HepG2 (cell line): ENCODE measurements at places on chromosomes 11 and 22. TPM values are rescaled to one million over a fixed set of nuclear protein-coding genes. Genes with fewer than 3 reads are reported as not detected.
A peak's percentile ranks its signal among the peaks of the same experiment; 100 is the strongest.

DNA sequence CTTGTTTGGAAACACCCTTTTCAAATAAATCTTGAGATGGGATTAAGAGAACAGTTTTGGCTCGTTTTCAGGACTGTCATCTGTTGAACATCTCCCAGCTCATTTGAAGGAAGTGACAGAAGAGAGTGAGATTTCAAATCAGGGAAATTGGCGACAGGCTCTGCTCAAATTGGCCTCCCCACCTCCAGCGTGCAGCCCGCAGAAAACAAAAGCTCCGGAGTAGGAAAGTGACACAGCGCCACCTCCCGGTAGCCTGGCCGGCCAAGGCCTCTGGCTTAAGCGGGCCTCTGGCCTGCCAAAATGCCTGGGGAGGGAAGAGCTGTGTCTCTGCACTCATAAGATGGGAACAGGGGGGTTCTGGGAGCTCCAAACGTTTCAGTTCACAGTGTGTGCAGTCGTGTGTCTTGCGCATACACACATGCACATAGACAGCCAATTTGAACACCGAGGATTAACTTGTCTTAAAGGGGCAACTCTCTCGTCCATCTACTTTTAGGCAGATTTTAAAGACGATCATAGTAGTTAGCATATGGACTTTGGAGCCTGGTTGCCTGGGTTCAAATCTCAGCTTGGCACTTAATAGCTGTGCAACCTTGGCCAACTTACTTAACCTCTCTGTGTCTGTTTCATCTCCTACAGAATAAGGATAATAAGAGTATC is 132.7 kb upstream of the RCN1 start:
- peak; percentile 15 for DNase-seq

GRCh38 chr11:69594481-69594880 is 46.5 kb upstream of the CCND1 start:
- no peak for DNase-seq

Gene ZNF280B
- 3.7 and 6.1 TPM in 2 replicates for total RNA-seq

Gene BLID
- total RNA-seq: not detected in 2 replicates

- DNase-seq: no peak
Observed at GRCh38 chr11:1472180-1473005, 14.2 kb downstream of the MOB2 start.

DNA sequence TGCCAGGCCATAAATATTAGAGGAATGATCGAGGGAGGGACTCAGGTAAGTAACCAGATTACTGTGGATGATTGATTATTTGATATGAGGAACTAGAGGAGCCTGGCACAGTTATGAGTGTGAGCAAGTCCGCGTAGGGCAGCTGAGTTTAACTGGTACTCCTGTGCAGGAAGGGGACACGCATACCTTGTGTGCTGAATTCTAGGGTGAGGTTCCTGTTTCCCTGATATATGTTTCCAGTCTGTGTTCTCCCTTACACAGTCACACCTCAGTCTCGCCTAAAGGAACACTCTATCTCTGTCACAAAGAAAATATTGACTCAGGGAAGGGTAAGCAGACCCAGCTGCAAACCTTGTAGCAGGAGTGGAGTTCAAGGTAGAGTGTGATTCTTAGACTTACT is 17.4 kb downstream of the SGSM3 start:
- DNase-seq: peak; percentile 55

GRCh38 chr22:30159561-30160353 is 79.5 kb downstream of the HORMAD2 start:
- DNase-seq: peak; percentile 12

Gene GRK3
- total RNA-seq: 16.7 and 23.6 TPM in 2 replicates

- DNase-seq: no peak
Observed at GRCh38 chr11:124919898-124920297, 848 bp downstream of the HEPN1 start.

- no peak for DNase-seq
Observed at GRCh38 chr11:125514336-125515101, 18.5 kb upstream of the FEZ1 start.

- no peak for DNase-seq
Observed at GRCh38 chr11:1412377-1413095, 22.8 kb downstream of the BRSK2 start.

Gene OR2AG1
- not detected in 2 replicates for total RNA-seq

Gene BIRC3
- total RNA-seq: 4.2 and 7.5 TPM in 2 replicates

- DNase-seq: no peak
Observed at GRCh38 chr11:131691181-131692041, 321.0 kb downstream of the NTM start.

DNA sequence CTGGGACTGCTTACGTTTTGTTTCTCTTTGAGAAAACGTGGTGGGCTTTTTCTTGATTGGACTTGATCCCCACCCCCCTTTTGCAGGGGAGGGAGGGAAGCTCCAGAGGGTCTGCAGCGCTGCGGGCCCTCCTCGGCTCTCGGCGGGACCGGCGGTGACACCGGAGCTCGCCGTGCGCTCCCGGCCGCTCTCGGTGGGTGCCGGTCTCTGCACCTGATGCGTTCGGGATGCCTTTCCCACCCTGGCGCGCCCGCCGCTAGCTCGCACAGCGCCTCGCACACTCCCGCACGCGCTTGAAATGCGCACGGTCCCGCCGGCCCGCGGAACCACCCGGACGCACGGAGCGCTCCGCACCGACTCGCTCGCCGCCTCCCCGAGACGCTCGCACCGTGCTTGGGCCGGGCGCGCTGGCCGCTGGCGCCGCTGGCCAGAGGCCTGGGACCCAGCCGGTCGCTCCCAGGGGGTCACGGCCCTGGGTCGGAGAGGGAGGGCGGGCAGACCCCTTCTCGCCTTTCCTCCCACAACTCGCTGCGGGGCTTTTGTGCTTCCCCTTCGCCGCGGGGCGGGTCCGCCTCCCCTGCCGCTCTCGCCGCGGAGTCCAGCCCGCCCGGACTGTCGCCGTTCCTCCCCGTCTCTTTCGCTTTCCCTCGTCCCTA is 1.0 kb downstream of the ZBTB16 start:
- no peak for DNase-seq

DNA sequence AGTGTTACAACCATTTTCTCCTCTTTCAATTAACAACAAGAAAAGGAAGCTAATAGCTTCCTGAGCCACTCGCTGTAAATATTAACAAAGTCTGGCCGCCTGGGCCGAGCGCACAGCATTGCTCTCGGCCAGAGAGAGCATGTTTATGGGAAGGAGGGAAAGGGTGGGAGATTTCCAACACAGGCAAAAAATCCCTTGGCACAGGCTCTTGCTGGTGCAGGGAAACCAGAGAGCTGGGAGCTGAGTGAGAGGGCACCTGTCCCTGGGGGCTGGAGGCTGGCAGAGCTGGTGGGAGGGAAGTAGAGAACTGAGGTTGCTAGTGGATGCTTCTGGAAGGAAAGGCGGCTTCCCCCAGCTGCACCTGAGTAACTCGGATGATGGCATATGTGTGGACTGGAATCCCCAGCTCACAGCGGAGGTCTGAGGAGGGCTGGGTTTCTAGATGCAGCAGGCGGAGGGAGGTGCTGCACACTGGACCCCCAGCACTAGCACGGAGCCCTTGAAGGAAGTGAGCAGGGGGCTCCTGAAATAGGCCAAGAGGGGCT is 59.6 kb downstream of the FLRT1 start:
- DNase-seq: no peak

Gene CRYBA4
- total RNA-seq: not detected in 2 replicates

Gene TEX54
- total RNA-seq: not detected in 2 replicates

Gene ZNF214
- total RNA-seq: 1.9 and 2.6 TPM in 2 replicates

DNA sequence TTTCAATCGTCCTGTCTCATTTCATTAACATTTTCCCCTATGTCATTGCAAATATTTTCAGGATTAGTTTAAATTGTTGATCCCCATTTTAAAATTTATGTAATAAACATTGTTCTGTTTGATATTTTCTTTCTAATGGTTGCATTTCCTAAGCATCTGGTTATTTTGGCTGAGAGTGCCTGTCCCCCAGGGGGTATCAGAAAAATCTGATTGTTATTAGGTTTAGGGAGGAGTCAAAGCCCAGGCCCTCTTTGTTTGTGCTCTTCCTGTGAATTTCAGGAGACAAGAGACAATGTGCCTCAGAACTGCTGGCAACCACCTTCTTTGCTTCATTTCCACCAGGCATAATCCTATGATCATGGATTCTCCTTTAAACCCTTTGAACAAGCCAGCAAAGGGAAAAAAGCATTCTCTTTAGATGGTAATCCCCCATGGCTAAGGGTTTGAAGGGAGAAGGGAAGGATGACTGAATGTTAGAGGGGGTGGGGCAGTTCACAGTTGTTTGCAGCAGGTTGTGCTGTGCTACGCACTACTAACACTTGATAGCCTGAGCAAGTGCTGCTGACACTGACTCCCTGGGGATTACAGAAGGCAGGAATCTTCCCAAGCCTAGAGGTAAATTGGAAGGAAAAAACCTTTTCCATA is 462.4 kb upstream of the LRRC4C start:
- no peak for DNase-seq

Gene SCUBE2
- not detected in 2 replicates for total RNA-seq

GRCh38 chr22:41933411-41934177 is 7.0 kb upstream of the TNFRSF13C start:
- DNase-seq: no peak

- DNase-seq: no peak
Observed at GRCh38 chr22:32482708-32483107, 8.1 kb downstream of the FBXO7 start.

DNA sequence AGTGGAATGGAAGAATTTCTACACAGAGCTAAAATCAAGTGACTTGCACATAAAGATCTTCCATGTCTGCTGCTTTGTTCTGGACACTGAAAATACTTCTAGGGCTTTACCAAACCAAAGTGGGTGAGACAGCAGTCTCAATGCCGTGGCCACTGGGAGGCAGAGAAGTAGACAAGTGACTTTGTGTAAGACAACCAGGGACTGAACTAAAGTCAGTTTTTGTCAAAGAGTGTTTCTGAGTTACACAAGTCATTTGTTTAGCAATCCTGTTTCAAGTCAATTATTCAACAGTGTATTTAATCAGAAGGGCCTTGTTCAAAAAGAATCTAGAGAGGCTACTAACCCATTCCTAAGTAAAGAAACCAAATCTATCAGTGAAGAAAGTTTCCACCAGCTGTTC is 46.6 kb downstream of the TCP11L1 start:
- DNase-seq: peak; percentile 13

Gene PTPRCAP
- total RNA-seq: 0.46 and 0.60 TPM in 2 replicates

Gene HOATZ
- not detected in 2 replicates for total RNA-seq

GRCh38 chr11:12003336-12003735 is 5.1 kb downstream of the DKK3 start:
- DNase-seq: no peak

Gene CYP2R1
- 0.60 TPM in 1 of 2 replicates, not detected in the other for total RNA-seq

GRCh38 chr11:113506461-113506860 is 31.3 kb upstream of the DRD2 start:
- no peak for DNase-seq

DNA sequence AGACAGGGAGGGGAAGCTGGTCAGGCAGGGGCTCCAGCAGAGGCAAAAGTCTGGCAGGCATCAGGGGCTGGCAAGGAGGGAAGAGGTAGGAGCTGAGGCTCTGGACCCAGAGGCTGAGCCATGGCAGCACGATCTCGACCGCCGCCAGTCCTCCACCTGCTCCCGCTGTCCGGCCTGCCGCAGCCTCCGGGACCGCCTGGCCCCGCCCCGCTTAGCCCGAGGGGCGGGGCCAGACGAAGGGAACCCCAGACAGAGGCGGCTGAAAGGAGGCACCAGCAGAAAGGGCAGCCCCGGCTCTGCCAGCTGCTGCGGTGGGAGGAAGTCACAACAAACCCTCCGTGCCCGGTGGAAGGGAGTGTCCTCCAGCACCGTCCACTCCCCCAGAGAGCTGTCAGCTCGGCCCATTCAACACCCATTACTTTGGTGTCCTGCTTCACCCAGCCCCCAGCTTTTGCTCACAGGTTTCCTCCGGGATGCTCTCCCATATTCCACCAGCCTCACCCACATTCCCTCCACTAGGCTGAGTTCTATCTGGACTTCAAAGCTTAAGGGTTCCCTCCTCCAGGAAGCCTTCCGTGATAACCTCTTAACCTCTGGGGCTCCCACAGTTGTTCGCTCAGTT is at the start of gene MFNG:
TSS of gene MFNG (minus strand) at position 161 of the 622 bp plus-strand sequence. CDS start 207 bp downstream, outside the sequence.
- peak; percentile 64 for DNase-seq

Gene C11orf87
- not detected in 2 replicates for total RNA-seq
